ENCODE measurements at places on chromosomes 5 and 9. TPM values are rescaled to one million over a fixed set of nuclear protein-coding genes. Genes with fewer than 3 reads are reported as not detected.

MCC gene
- 22.8 TPM for total RNA-seq

INSL6 gene
- total RNA-seq: not detected

GRCh38 chr5:8844206-8844605, 701.7 kb downstream of the SEMA5A start:
- DNase-seq: no peak

DNA sequence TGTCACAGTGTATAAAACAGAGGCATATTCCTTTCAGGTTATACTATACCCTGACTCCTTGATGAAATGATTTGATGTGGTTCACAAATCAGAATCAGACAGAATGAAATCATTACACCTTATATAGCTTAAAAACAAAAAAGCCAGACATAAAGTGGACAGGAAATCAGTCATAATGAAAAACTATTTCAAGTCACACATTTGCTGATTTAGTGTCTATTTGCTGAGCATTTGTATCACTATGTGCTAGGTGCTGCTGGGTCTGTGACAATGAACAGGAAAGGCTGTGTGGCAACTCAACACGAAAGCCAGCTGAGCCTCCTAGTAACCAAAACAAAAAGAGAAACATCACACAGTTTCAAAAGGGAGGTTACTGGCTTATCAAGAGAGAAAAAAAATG, 194.0 kb downstream of the EFNA5 start:
- DNase-seq: no peak

All from SJSA1 (cell line).